ENCODE measurements at places on chromosomes 1 and 21.
A peak's percentile ranks its signal among the peaks of the same experiment; 100 is the strongest.

- no peak for DNase-seq
These were observed 8.9 kb downstream of the TAGLN2 start for GRCh38 chr1:159916242-159917051.

- DNase-seq, result no peak
These were observed 181.9 kb downstream of the VPS13D start for GRCh38 chr1:12411747-12412146.

DNA sequence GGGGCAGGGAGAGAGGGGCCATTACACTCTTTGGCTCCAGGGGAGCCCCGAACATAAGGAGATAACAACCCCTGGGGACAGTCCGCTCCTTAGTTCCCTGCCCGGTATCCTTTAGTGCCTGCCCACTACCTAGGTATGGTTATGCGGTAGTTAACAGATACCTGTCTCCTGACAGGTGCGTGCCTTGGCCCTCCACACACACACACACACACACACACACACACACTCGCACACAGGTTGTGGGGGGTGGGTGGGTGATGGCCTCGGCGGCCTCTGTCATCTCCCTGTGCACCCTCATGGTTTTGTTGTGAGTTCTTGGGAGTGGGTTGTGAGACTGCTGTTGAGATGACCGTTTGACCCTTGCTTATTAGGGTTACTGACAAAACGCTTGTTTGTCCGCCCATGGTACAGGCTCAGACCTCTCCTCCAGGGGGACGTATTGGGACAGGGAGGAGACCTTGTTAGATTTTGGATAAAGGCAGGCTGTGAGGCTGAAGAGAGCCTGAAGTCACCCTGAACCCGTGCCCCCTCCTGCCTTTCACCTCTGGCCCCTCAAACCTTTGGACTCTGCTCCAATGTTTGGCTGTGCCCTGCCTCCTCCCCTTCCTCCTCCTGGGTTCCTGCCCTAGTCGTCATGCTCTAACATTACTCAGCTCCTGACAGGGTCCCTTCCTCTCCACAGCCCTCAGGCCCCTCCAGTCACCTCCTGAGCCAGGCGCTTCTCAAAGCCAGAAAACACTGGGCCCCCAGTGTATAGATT is 979 bp downstream of the RASSF5 start:
- DNase-seq, result no peak

GRCh38 chr1:20551945-20552727 is at the start of gene FAM43B:
FAM43B (plus strand) TSS chr1:20552573; CDS start chr1:20552974, 401 bp downstream.
- DNase-seq, result peak; percentile 23

DNA sequence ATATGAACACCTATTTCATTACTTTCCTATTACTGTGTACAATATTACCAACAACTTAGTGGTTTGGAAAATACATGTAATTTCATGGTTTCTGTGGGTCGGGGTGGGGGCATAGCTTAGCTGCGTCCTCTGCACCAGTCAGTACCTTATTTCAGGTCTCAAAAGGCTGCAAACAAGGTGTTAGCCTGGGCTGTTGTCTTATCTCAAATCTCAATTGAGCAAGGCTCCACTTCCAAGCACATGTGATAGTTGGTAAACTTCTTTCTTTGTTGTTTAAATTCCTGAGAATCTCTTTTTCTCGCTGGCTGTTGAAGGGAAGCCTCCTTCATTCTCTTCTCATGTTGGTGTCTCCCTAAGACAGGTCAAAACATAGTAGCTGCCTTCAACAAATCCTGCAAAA is 485.4 kb downstream of the AMY1C start:
- DNase-seq, result no peak

GRCh38 chr1:167447521-167448136 is 70.7 kb downstream of the CD247 start:
- DNase-seq, result no peak

GRCh38 chr1:27021354-27022031 is 8.8 kb upstream of the TENT5B start:
- no peak for DNase-seq

DNA sequence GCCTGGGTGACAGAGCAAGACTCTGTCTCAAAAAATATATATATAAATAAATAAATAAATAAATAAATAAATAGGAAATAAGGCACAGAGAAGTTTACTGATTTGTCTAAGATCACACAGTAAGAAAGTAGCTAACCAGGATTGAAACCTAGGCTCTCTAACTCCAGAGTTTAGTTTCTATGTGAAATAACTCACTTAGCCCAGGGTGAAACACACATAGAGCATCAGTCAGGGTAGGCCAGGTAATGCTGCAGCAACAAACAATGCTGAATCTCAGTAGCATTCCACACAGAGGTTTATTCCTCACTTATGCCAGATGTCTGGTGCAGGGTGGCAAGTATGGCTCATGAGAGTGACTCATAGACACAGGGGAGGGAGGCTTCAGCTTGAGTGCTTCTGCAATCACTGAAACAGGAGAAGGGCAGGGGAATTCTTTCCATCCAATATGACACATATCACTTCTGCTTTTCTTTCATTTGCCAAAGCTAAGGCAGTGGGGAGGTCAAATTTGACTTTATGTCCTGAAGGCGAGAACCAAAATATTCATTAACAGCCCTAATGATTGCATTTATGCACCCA is 37.1 kb upstream of the KANK4 start:
- no peak for DNase-seq

GRCh38 chr1:53715478-53715877 is 23.5 kb downstream of the GLIS1 start:
- no peak for DNase-seq

GRCh38 chr21:34522284-34522683 is 10.3 kb upstream of the KCNE1 start:
- no peak for DNase-seq
